Right renal pelvis (tissue), 4 donors: ENCODE measurements at places on chromosomes 6 and 20. TPM values are rescaled to one million over a fixed set of nuclear protein-coding genes. Genes with fewer than 3 reads are reported as not detected.

The RUNX2 gene
- polyA plus RNA-seq, result 2.9 TPM

The TPBG gene
- polyA plus RNA-seq, result 30.9 TPM

- no peak for DNase-seq
Observed at GRCh38 chr6:15615802-15616201, 47.0 kb downstream of the DTNBP1 start.

The APOM gene
- 106 TPM for polyA plus RNA-seq

The SLC2A10 gene
- 16.9 TPM for polyA plus RNA-seq

- no peak for DNase-seq
Observed at GRCh38 chr6:37209461-37210205, 39.7 kb downstream of the PIM1 start.

DNA sequence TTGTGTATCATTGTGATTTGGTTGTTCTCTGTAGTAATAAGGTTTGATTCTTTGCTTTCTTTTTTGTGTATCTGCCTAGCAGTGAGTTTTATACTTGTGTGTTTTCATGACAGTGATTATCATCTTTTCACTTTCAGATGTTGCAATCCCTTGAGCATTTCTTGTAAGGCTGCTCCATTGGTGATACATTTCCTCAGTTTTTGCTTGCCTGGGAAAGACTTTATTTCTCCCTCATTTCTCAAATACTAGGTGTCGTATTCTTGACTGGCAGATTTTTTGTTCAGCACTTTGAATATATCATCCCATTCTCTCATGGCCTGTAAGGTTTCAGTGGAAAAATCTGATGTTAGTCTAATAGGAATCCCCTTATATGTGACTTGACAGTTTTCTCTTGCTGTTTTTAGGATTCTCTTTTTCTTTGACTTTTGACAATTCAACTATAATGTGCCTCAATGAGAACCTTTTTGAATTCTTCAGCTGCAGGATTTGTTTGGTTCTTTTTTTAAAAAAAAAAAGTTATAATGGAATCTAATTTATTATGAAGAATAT, 31.1 kb upstream of the NUP153 start:
- no peak for DNase-seq

- peak; percentile 5 for DNase-seq
Observed at GRCh38 chr20:46021361-46022359, 7.4 kb upstream of the SLC12A5 start.
